CD4-positive, alpha-beta T cell (primary cell): ENCODE measurements at places on chromosomes 16 and 17.
A peak's percentile ranks its signal among the peaks of the same experiment; 100 is the strongest.

DNA sequence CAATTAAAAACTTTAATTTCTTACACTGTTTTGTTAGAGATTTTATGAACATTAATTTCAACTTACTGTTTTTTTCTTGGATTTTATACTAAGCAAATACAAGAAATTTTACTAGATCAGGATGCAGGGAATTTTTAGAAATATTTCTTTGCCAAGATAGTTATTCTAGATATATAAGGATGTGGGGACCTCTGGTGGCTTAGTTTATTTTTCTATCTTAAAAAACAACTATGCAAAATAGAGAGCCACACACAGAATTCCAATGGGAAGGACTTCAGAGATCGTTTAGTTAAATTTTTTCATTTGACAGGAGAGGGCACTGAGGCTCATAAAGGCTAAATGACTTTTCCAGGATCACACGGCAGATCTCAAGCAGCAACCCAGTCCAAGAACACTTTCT, 23.0 kb upstream of the CAPNS2 start:
- no peak for DNase-seq

- DNase-seq: no peak
Observed at GRCh38 chr17:43309505-43310332, 75.9 kb upstream of the RNU2-1 start.

- no peak for DNase-seq
Observed at GRCh38 chr17:7078711-7079110, 1.3 kb downstream of the CLEC10A start.

GRCh38 chr16:73058616-73059409, 10.9 kb upstream of the ZFHX3 start:
- peak; percentile 42 for DNase-seq

- no peak for DNase-seq
Observed at GRCh38 chr17:8366231-8366630, 10.3 kb downstream of the KRABD2 start.

DNA sequence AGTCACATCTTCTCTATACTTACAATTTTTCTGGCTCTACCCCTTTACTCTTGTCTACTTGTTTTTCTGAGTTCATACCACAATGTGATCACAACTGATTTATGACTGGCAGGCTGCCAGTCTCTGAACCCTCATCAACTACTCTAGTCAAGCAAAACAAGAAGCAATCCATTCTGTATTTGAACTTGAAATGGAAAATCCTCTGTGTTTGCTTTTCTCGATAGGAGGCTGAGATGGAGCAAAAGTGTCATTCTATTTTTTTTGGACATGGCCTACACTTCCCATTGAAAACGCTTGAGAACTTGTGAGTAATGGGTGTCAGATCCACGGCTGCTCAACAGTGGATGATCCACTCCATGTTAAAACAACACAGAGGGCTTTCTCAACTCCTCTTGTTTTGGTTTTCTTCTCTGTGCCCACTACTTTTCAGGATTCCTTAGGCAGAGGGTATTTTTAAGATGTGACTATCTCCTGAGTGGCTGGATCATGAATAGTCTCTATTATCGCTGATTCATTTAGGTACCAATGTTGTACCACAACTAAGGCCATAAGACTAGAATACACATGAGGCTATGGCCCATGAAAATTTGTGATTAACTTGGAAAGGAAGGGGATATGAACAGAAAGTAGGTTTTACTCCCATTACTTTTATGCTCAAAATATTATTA, 11.7 kb downstream of the TMEM100 start:
- no peak for DNase-seq

DNA sequence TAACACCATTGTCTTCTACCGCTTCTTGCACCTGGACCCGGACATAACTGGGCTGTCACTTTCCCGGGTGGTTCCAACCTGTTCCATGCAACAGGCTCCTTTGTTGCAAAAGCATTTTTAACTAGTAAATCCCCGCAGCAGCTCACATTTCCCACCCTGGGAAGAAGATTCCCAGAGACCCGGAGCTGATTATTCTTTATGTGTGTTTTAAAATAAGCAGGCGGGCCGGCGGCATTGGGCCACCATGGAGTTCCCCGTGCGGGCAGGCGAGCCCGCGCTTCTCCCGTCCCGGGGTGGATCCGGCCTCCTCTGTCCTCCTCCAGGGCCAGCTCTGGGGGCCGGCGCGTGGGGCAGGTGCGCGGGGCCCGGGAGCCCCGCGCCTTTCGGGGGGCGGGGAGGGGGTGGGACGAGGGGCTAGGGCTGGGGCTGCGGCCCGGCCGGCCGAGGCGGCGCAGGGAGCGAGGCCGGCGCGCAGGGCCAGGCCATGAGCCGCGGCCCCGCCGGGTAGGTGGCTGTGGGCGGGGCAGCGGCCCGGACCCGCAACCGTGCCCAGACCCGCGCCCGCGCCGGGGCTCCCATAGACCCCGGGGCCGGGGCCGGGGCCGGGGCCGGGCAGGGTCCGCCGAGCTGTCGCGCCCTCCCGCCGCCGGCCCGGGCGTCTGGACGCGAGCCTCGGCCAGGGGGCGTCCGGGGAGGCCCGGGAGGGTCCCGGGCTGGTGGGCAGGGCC, 1.7 kb downstream of the CRAMP1 start:
- no peak for DNase-seq

- DNase-seq: no peak
Observed at GRCh38 chr17:73758245-73758644, 114.0 kb upstream of the SDK2 start.

DNA sequence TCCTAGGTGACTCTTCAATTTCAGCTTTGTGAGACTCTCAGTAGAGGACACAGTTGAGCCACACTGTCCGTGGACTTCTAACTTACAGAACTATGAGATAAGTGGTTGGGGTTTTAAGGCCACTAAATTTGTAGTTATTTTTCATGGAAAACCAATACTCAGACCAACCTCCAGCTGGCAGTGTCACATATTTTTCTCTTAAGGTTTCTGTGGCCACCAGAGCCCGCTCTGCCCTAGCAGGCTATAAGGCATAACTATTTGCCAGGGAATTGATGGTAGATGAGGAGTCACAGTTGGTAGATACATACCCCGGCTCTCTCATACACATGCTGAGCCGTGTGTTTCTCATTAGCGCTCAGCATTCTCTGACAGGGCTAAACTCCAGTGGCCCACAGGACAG, 336.8 kb upstream of the MON1B start:
- no peak for DNase-seq

DNA sequence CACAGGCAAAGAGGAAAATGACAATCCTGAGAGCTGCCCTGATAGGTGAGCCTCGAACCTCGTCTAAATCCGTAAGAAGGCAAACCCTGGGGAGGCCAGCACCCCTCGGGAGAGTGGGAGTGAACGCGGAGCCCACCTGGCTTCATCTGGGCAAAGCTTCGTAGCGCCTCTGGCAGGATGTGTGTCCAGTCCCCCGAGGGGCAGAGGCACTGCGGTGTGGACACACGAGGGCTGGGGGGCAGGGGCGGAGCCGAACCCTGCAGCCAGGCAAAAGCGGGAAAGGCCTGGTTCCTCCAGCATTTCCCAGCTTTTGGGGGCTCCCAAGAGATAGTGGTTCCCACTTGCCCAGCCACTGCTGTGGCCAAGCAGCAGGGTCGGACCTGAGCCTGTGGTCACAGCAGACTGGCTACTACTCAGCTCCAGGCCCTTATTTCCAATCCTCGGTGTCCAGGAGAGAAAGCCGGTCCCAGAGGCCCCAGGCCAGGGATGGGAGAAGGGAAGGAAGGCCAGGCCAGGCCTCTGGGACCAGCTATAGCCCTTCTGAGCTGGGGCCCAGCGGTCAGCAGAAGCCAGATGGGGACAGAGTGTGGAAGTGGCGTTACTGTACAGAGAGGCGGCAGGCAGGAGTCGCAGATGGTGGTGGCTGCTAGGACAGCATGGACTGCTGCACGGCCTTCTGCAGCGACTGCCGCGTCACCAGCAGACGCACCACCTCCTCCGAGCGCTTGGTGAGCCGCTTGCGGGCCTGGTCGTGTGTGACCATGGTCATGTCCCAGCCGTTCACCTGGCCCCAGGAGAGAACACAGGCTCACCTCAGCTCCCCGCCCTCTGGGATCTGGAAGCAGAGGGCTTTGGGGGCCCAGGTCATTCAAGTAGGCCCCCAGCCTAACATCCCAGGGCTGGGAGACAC, 5.0 kb downstream of the TAX1BP3 start:
- DNase-seq: no peak

DNA sequence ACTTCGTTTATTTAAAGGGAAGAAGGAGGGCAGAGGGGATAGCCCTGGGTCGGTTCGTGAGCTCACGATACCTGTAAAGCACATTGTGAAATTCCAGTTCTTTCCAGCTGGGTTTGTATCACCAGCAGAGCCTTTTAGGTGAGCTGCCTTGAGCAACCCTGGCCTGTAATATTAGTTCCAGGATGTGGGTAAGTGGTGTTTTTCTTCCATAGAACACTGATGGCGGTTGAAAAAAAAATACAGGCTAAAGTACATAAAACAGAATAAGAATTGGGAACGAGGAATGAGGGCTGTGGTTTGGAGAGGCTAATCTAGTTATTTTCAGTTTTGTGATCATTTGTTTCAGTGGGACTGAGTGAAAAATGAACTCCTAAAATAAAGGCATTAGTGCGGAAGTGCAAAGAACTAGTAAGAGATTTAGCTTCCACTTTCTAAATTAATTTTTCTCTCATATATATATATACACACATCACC, 20.6 kb downstream of the HS3ST3B1 start:
- DNase-seq: no peak

DNA sequence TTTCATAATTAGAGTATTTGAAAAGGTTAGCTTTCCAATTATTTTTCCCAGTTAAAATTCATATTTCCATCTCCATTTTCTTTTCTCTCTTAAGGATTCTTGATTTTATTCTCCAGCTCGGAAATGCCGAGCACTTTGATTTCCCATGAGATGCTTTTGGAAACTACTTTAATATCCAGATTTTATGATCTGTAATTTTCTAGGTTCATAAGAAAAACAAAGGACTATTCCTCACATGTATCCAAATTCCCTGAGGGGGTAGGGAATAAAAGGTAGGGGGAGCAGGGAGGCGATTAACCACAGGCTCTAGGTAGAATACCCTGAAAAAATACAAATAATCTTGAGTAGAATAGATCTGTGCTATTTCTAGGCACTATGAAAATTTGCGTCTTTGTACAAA, 938 bp downstream of the RNF43 start:
- DNase-seq: no peak

DNA sequence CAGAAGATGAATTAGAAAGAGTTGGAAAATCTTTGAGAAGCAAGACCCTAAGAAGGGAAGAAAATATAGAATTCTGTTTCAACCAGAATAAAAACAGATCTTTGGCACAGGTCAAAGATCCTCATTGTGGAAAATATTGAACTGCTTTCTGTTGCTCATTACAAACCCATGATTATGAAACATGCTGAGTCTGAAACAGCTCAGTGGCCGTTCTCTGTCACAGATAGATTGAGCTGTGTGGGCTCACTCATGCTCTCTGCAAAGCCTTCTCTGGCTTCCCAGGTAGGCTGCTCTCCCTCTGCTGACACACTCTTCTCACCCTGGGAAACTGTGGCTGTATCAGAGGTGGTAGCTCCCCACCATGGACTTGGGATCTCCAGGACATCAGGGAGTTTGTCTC, 3.4 kb upstream of the KRT38 start:
- DNase-seq: no peak

- no peak for DNase-seq
Observed at GRCh38 chr17:15398291-15398690, 56.9 kb upstream of the TEKT3 start.

DNA sequence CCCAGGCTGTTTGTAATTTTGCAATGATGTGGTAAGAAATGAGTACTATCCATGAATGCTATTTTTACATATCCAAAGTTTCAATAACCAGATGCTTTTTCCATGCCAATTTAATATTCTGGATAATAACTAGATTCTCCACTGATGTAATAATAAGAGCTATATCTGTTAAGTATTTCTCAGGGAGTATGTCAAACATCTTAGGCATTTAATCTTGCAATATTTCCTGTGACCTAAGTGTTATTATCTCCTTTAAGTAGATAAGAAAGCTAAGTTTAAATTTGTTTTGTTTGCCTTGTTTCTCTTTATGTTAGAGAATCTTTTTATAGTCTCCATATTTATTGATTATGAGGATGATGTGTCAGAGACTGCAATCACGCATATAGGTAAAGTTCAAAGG, 32.3 kb upstream of the HS3ST3A1 start:
- no peak for DNase-seq

DNA sequence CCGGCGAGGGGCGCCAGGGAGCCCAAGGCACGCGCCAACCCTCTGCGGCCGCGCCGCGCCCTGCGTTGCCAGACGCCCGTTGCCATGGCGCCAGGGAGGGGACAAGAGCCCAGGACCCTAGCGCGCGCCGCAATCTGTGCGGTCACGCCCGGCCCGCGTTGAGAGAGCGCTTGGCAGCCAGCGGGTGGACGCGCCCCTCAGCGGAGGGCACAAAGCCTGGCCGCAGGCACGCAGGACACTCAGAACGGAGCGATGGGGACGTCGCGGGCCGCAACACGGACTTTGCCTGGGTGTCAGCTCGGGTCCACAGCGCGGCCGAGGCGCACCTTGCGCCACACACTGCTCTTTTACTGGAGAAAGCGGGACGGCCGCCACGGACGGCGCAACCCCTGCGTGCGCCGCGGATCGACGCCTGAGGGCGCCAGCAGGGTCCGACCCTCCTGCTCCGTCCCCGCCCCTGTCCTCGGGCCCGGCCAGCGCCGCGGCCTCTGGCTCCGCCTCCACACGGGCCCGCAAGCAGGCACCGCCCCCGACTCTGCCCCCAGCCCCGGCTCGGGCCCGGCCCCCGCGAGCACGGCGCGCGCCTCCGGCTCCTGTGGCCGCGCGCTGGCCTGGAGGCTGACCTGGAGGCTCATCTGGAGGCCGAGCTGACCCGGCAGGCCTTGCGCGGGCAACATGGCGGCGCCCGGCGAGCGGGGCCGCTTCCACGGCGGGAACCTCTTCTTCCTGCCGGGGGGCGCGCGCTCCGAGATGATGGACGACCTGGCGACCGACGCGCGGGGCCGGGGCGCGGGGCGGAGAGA, at the start of gene GFER:
TSS of gene GFER (plus strand) at position 650 of the 803 bp plus-strand sequence. CDS start at position 676, 26 bp downstream.
- peak; percentile 79 for DNase-seq

- no peak for DNase-seq
Observed at GRCh38 chr16:79883494-79883893, 283.0 kb upstream of the MAF start.

- no peak for DNase-seq
Observed at GRCh38 chr17:34654276-34654880, 75.0 kb downstream of the TMEM132E start.

DNA sequence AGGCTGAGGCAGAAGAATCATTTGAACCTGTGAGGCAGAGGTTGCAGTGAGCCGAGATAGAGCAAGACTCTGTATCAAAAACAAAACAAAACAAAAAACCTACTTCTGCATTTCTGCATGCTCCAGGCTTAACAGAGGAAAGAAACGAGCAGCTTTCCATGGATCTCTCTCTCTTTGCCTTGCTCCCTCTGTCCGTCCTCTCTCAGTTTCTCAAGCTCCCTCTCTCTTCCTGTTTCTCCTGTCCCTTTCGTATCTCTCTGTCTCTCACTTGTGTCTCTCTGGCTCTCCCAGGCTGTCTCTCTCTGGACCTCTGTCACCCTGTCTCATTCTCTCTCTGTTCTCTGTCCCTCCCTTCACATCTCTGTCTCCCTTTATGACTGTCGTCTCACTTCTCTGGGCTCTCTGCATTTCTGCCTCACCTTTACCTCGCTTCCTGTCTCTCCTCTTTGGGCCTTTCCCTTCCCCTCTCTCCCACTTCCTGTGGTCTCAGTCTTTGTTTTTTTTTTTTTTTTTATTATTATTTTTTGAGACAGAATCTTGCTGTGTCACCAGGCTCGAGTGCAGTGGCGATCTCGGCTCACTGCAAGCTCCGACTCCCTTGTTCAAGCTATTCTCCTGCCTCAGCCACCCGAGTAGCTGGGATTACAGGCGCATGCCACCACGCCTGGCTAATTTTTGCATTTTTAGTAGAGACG, 4.1 kb upstream of the PITPNA start:
- no peak for DNase-seq
